ENCODE measurements at places on chromosomes 3 and 15. TPM values are rescaled to one million over a fixed set of nuclear protein-coding genes. Genes with fewer than 3 reads are reported as not detected.
A peak's percentile ranks its signal among the peaks of the same experiment; 100 is the strongest.

Gene OSBPL10
- polyA plus RNA-seq, result 10.9 TPM

Gene LZTFL1
- 13.2 TPM for polyA plus RNA-seq

Gene CLCN2
- polyA plus RNA-seq, result 4.8 TPM

Gene ILDR1
- 0.49 TPM for polyA plus RNA-seq

DNA sequence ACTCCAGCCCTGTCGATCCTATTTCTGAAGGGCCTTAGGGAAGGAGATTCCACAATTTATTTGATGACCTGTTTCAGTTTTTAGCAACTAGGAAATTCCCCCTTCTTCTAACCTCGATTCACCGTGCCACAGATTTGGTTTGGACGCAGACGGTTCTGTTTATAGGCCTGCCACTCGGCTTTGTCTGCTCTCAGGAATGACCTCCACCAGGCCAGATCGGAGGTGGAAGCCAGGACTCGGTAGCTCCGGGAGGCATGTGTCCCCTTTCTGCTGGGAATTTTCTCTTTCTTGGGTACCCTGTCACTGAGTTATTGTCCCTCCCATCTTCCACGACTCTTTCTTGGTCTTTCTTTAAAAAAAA lies 85.5 kb upstream of the ETV5 start:
- DNase-seq, result no peak

DNA sequence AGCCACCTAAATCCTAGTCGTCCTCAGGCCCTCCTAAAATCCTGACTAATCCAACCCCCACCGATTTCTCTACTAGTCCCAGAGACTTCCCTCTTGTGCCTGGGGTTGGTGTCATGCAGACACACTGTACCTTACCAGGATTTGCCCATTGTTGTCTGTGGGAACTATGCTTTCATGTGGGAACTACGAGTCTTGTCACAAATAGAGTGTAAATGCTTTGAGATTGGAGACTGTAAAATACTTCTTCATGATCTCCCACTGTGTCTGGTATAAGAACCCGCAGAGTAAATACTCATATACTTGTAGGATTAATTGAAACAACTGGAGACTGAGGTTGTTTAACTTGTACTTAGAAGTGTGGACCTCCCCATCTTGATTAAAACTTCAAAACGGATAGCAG lies 11.2 kb downstream of the B3GNT5 start:
- no peak for DNase-seq

- no peak for DNase-seq
These were observed 16.0 kb downstream of the LRRN1 start for GRCh38 chr3:3815206-3815605.

DNA sequence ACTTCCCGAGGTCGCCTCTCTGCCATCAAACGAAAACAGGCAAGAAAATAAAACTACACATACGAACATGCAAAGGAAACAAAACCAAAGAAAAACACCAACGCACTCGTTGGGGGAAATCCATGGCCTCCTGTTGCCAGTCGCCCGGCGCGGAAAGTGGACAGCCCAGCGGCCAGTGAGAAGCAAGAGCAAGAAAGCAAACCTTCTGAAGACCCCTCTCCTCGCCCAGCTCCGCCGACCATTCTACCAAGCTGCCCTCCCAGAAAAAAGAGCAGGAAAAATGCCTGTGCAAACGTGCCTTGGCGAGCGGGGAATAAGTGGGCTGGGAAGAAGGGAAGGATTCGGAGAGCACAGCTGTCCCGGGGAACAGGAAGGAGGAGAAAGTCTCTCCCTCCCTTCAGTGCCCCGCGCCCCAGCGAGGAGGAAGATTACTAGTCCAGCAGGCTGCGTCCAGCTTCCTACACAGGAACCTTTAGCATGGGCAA lies 802 bp upstream of the NECTIN3 start:
- no peak for DNase-seq

DNA sequence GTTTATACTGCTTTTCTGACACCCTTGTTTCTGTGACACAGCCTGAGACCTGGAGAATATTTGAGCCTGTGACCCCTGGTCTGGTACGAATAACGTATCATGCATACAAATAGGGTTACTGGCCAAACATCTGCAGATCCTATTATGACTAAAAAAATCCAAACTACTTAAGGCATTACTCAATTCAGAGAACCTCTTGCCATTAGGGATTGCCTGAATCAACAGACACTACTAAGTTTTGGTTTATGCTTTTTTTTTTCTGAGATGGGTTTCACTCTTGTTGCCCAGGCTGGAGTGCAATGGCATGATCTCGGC lies 35.4 kb downstream of the OSBPL10 start:
- DNase-seq, result peak; percentile 67

DNA sequence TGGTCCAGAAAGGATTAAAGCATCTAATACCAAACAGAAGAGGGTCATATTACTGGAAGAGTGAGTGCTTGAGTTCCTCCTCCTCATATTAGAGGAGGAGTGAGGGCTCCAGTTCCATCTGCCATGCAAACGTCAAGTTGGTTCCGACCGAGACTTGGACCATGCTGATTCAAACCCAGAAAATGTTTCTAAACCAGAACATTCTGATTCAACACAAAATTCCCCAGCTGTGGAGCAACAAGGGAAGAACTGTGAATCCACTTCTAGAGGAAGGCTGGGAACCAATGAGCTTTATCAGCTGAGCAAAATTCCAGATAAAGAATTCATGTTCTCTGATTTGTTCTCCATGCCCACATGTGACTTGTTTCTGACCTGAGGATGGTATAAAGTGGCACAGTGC lies 135.6 kb upstream of the WNT5A start:
- no peak for DNase-seq

GRCh38 chr3:51706021-51706485 lies 815 bp upstream of the GRM2 start:
- DNase-seq, result no peak

DNA sequence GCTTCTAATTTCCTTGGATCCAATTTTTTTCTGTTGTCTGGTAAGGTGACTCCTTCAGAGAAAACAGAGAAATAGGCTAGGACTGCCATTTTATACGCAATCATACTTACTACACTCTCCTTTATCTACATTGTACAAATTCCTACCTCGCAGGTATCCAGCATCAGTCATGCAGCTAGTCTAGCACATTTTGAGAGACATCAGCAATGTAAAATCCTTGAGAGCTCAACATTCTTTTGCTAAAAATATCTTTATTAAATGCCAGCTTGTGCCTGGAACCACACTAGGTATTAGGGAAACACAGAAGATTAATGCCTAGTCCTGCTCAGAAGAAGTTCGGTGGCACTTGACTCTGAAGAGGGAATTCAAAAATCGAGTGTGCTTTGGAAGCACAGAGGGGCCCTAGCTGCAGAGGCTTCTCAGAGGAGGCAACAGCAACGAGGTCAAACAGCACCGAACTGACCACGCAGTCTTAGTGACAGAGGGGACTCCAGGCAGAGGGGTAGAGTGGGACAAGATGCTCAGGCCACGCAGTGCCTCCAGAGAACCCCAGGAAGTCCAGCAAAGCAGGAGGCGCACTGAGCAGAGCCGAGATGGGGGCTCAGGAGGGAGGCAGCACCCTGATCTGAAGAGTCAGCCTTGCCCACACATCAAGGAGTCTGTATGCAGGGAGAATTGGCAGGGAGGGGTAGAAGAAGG lies 3.5 kb downstream of the FAM174B start:
- no peak for DNase-seq

GRCh38 chr15:26936502-26936901 lies 34.5 kb upstream of the GABRG3 start:
- DNase-seq, result no peak
